Stimulated activated CD4-positive, alpha-beta T cell treated with anti-CD3 and anti-CD28 coated beads, Interleukin-4, amount 100 ng/mL, for 24 hours (primary cell): ENCODE measurements at places on chromosomes 16 and 17.

DNA sequence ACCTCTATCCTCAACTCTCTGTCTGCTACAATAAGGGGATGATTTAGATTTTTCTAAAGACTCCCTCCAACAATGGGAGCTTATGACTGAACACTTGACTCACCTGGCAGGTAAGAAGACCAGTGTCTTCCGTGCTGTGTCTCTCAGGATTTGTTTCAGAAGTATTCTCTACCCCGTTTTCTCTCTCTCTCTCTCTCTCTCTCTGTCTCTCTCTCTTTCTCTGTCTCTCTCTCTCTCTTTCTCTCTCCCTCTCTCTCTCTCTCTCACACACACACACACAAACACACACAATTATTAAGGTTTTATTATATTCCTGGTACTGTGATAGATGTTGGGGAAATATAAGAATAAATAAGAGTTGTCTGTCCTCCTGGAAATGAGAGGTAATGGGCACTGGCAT lies 263.9 kb downstream of the TOX3 start:
- DNase-seq: no peak

DNA sequence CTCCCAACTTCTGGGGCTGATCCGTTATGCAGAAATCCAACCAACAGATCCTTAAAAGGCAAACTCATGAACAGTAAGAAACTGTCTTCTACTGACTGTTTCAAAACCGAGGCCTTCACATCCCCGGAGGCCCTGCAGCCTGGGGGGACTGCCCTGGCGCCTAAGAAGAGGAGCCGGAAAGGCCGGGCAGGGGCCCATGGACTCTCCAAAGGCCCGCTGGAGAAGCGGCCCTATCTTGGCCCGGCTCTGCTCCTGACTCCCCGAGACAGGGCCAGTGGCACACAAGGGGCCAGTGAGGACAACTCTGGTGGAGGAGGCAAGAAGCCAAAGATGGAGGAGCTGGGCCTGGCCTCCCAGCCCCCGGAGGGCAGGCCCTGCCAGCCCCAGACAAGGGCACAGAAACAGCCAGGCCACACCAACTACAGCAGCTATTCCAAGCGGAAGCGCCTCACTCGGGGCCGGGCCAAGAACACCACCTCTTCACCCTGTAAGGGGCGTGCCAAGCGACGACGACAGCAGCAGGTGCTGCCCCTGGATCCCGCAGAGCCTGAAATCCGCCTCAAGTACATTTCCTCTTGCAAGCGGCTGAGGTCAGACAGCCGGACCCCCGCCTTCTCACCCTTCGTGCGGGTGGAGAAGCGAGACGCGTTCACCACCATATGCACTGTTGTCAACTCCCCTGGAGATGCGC lies 39.5 kb downstream of the SREBF1 start:
- no peak for DNase-seq

- DNase-seq: no peak
Observed at GRCh38 chr17:2211661-2212399, 91.8 kb downstream of the SMG6 start.

DNA sequence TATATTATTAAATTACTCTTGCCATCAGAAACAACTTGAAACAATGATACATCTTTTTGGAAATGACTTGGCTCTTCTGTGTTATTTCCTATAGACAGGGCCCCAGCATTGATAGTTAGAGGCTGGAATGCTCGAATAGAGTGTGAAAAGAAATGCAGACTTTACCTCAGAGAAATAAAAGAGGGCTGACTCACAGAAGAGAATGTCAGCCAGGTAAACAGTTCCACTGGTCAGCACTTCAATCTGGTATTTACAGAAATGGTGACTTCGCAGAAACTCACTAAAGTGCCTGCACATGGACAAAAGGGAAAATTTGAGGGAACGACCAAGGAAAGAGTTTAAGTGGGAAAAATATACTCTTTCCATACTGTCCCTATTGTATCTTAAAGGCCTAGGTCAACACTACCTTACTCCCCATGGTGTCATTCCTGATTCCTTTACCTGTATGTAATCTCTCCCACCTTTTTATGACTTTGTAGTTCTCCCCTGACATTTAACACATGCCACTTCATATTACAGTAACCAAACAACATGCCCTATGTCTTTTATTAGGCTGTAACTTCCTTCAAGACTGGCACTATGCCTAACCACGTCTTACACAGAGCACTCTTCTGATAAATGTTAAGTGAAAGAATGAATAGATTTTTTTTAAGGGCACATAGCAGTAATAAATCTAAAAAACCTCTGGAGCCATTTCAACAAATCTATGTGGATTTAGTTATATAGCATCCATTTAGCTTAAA lies 36.7 kb downstream of the AKAP10 start:
- DNase-seq: no peak

DNA sequence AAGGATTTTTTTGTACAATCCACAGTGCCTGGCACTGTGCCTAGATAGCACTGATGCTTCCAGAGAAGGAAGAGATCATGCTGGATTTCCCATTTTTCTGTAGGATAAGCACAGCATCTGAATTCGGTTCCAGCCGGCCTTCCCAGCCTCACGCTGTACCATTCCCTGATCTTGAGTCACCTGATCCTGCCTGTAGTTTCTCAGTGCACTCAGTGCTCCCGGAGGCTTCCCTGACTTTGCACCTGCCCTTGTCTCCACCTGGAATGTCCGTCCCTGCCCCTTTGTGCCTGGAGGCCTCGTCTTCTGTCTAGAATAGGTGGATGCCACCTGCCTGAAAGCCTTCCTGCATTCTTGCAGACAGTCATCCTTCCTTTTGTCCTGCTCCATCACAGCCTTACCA lies 179.9 kb downstream of the CCDC182 start:
- no peak for DNase-seq

DNA sequence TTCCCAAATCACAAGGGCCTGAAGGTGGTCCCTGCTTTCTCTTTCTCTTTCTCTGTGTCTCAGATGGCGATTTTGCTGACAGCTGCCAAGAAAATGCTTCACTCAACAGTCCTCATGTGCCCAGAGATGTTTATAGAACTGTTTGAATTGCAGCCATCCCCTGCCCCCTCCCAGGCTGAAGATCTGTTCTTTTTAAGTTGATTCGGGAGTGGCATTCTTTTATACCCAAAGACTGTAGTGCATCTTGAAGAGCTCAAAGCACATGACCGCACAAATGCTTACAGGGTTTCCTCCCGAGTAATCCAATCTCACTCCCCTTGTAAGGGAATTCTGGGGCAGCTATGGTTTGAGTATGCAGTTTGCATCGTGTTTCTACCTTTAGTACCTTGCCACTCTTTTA lies 75.7 kb downstream of the SEC14L1 start:
- no peak for DNase-seq

DNA sequence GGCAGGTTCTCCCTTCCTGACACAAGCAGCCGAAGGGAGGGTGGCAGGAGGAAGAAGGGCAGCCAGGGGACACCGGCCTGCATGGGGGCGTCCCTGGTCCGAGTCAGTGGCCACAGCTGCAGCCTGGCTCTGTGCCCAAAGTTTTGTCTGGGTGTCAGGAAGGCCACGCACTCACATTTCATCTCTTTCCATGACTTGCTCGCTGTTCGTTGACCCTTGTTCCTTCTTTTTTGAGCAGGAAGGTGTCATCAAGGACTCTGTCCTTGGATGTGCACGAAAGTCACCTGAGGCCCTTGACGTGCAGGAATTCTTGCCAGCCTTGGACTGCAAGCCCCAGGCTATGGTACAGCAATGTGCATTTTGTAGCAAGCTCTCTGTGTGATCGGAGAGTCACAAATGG lies 93.3 kb downstream of the TNFRSF13B start:
- no peak for DNase-seq

GRCh38 chr16:72787130-72787513 lies 260.8 kb downstream of the ZFHX3 start:
- no peak for DNase-seq

- no peak for DNase-seq
Observed at GRCh38 chr17:4540224-4540651, 14.9 kb downstream of the MYBBP1A start.

GRCh38 chr16:85126705-85127378 lies 14.6 kb upstream of the CIBAR2 start:
- DNase-seq: peak; percentile 28

GRCh38 chr16:76294396-76295214 lies 17.4 kb downstream of the CNTNAP4 start:
- no peak for DNase-seq

DNA sequence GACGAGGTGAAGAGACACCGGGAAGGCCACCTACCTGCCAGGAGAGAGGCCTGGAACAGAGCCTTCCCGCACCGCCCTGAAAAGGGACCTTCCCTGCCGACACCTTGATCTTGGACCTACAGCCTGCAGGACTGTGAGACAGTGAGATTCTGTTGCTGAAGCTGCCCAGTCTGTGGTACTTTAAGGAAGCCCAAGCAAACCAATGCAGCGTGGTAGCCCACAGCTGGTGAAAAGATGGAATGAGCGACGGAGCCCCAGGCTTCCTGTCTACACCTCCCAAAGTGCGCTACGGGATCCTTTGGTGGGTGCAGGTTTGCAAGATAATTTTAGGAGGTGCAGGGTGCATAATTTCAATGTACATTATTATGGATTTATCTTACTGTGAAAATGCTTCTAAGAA lies 33.9 kb downstream of the TNFRSF13B start:
- no peak for DNase-seq

DNA sequence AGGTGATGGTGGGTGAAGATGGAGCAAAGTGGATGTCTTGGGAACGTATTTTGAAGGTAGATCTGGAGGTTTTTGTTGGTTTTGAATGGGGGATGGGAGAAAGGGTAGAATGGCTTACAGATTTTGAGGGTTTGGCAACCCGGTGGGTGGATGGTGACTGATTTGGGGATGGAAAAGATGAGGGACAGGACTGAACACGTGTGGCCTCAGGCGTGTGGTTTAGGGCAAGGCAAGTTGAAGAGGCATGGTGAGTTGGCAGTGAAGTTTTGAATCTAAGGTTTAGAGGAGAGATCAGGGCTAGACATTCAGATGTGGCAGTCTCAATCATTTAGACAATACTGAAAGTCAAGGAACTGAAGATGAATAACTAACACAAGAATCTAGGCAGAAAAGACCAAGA lies 5.0 kb upstream of the DCTPP1 start:
- DNase-seq: peak; percentile 80

- DNase-seq: no peak
Observed at GRCh38 chr16:24511174-24511573, 28.2 kb upstream of the RBBP6 start.

DNA sequence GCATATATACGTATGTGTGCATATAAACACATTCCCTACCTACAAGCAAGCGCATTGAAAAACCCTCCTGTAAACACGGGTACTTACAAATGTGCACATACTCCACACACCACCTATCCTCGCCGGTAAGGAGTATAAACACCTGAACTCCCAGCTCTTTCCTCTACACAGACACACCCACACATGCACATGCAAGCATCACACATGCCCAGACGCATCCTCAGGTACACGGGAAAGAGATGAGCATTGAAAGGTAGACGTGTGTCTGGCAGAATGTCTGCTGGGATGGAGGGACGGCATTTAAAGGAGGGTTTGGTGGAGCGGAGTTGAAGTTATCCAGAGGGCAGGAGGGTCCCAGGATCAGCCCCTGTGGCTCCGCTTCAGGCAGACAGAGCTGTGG lies 4.7 kb upstream of the SMTNL2 start:
- no peak for DNase-seq

DNA sequence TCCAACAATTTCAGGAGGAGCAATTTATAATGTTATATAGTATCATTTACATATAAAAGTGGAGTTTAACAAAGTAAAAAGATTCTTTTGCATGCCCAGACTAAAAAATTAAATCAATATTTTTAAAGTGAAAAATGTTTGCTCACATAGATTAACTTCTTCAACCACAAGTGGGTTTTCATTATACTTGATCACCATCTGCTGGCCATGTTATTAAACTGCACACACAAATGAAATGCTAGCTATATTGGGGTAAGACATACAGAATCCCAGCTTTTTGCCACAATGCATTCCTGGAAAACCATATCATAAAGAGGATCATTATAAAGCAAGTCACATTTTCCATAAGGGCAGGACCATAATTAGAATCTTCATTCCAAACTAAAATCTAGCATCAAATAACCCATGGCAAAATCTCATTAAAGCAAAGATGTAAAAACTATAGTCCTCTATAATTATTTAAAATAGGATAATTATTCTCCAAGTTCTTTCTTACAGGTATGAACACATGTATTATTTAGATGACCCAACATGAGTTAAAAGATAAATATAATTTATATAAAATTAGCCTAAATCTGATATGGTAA lies 26.3 kb downstream of the CEP112 start:
- DNase-seq: peak; percentile 33

DNA sequence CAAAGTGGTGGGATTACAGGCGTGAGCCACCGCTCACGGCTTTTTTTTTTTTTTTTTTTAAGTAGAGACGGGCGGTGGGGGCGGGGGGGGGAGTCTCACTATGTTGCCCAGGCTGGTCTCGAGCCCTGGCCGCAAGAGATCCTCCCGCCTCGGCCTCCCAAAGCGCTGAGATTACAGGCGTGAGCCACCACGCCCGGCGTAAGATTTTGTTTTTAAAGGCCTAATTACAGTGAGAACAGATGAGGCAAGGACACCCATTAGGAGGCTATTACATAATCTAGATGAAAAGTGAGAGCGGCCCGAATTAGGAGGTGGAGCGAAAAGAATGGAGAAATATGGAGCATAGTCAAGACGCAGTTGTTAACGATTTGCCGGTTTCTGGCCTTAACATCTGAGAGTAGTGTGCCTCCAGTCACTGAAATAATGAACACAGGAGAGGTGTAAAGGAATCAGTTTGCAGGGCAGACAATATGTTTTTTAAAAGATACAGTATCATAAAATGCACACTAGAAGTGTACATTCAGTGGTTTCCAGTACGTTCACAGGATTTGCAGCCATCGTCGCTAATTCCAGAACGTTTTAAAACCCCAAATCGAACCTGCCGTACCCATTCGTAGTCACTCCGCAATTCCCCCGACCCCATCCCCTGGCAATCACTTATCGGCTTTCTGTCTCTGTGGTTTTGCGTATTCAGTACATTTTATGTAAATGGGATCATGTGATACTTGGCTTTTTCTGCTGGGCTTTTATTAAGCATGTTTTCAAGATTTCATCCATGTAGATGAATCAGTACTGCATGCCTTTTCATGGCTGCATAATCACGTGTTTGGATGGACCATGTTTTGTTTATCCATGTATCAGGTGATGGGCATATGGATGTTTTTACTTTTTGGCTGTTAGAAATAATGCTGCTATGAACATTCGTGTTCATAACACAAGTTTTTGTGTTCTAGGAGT lies 1.4 kb upstream of the SLX4 start:
- no peak for DNase-seq

DNA sequence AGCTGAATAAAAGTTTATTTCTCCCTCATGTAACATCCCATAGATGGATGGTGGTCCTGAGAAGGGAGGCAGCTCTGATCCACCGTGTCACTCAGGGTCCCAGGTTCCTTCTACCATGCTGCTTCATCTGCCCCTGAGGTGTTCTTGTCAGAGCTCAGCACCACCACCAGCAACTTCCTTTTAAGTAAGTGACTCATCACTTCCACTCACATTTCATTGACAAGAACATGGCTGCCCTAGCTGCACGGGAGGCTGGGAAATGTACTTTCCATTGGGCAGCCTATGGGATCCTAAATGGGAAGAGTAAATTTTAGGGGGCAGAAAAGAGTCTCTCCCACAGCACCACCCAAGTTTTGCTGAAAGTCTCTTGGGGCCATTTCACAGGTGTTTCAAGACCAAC lies 134.7 kb downstream of the USP31 start:
- no peak for DNase-seq
